ENCODE measurements at places on chromosomes 5 and 9.

DNA sequence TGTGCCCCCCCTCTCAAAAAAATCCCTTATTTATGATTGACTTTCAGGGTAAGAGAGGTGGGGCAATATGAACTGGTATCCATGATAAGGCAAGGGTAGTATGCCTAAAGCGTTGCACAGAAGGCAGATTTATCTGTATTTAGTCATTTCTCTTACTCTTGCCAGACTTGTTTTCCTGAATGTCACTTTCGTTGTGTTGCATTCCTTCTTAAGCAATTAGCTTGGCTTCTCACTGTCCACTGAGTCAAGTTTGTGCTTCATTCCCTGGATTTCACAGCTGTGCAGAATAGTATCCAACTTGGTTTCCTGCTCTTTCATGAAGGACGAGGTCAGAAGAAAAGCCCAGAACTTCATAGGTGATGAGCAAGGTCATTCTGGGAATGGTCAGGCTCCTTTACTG lies 301.5 kb upstream of the ACTBL2 start:
- no peak for DNase-seq

- no peak for DNase-seq
Observed at GRCh38 chr5:60700416-60700757, 421 bp upstream of the DEPDC1B start.

DNA sequence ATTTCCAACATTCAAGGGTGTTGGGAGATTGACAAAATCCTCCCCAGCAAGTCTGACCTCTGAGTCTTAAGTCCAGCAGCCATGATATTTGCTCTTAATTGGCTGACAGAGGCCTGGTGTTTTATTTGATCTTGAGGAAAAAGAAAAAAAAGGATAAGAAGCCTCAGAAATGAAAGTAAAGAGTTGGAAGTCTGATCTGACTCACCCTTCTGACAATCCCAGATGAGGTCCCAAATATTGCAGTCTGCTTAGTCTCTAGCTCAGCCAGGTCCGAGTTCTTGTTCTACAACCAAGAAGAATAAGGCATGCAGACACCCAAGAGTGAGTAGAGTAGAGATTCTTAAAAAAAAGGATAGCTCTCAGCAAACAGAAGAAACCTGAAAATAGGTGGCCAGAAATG lies 632.5 kb upstream of the ST8SIA4 start:
- no peak for DNase-seq

DNA sequence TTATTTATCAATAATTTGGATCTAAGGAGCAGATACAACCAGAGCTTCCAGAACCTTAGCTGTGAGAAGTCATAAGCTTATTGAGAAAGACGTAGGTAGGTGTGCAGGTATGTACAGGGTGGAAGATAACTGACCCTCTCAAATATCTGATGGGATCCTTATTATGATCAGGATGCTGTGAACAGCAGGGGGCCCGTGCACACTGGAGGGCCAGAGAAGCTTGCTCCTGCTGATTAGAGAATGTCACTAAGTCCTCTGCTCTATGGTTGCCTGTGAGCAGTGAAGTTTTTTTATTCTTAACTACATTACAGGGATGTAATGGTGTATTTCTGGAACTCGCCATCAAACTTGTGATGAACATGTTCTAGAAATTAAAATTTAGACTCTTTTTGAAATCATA lies 108.9 kb upstream of the POU5F2 start:
- no peak for DNase-seq

GRCh38 chr9:125642311-125642710 lies 64.7 kb downstream of the MAPKAP1 start:
- DNase-seq = no peak

All from AG09309 (cell line).